ENCODE measurements at places on chromosomes 3 and 15.

DNA sequence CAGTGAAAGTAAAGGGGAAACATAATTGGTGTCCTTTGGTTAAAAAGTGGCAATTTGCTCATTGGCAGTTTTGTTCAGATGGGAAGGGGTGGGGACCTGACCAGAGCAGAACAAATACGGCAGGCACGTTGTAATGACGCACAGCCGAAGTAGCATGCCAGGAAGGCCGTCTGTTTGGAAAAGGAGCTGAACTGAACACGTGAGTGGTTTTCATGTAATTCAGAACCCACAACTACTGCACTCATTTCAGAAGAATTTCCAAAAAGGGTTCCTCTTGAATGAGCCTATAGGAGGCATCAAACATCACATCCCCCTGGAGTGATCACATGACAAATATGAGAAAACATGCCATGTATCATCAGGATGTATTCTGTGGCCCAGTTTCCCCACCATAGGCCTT, 42.9 kb upstream of the LMCD1 start:
- DNase-seq: no peak

- no peak for DNase-seq
These were observed 34.3 kb downstream of the IRAK2 start for GRCh38 chr3:10198761-10199649.

DNA sequence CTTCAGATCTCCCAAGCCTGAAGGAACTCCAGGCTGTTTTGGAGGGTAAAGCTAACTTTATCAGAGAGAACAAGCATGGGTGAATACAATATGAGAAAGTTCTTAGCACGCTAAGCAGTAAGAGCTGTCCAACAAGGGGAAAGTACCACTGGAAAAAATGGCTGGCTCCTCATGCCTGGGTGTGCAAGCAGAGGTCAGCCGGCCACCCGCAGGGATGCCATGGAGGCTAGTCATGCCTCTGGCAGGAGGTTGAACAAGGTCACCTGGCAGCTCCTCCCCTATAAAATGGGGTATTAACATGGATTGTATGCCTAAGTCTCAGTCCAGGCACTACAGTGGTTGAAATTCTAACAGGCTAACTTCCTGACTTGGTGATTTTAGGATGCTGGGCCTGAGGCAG, 75.4 kb upstream of the SLC6A1 start:
- no peak for DNase-seq

DNA sequence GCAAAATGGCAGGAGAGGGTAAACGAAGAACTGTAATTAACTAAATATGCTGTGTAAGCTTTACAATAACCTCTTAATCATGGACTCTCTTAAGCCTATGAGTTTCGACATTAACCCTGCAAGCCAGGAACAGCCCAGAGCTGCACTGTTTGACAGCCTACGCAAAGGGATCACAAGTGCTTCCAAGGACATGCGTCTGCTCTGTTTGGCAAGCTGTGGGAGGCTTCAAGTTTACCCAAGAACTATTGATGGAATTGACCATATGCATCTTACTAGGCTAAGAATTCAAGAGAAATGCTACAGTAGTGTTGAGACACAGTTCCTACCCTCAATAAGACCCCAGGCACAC, 66.0 kb downstream of the PDZRN3 start:
- no peak for DNase-seq

- DNase-seq: no peak
These were observed 73.8 kb downstream of the SYNPR start for GRCh38 chr3:63352008-63352279.

DNA sequence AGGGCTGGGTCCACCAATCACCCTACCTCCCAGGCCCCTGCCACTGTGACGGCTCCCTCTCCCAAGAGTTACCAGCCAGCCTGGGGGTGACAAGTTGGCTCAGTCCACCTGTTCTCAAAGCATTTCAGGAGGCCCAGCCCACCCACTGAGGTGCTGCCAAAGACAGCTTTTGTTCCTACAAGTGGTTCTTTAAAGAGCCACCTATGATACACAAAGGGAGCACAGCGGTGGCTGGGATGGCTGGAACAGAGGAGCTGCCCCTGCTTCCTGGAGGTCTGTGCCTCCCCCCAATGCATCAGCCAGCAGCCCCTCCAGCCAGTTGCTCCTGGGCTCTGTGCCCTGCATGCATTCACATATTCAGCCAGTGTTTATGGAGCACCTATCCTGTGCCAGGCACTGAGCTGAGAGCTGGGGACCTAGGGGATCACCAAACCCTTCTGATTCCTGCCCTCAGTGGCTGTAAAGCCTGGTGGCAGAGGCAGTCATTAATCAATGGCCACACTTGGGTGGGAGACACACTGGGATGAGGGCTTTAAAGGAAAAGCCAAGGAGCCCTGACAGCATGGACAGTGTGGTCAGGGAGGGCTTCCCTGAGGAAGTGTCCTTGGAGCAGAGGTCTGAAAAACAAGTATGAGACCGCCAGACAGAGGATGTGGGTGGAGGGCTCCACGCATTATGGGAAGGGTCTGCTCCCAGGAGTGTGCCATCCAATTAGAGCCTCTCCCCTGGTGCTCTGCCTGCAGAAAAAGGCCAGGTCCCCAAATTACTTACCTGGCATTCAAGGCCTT, 107.1 kb upstream of the LINGO1 start:
- peak; percentile 75 for DNase-seq

DNA sequence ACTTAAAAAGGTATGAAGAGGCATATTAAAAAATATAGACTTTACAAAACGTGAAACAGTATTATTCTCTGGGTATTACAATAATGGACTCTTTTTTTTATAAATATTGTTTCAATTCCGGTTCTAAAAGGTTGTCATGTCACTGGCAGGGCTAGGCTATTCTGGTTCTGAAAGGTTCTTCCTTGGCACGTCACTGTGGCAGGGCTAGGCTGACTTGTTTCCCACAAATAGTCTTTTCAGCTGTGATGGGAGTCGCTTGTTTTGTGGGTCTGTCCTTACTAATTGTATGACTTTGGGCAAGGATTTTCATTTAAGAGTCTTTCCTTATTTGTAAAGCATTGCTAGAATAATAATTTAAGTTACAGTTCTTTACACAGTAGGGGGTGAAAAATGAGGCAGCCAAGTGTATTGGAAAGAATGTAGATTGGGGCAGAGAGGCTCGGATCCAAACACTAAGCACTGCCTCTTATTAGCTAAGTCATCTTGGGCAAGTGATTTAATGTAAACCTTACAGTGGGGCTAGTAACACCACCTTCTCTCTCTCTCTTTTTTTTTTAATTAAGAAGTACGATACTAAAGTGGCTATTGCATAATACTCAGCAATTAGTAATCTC, 12.4 kb upstream of the MELTF start:
- no peak for DNase-seq

DNA sequence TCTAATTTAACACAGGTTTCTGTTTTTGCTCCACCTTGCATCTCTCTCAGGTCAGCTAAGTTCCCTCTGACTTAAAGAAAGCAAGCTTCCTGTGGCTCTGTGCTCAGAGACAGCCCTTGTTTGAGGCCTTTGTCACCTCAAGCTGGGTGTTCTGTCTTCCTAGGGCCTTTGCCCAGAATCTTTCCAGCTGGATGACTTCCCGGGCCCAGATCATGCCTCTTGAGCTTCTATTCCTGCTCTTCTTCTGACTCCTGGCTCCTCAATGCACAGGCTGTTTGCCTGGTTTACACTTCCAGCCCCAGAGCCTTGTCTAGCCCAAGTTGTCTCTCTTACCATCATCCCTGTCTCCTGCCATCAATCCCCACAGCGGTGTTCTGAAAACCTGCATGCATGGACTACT, 300.6 kb downstream of the VPS13C start:
- no peak for DNase-seq

- no peak for DNase-seq
These were observed 84.0 kb downstream of the RSL24D1 start for GRCh38 chr15:55112706-55113105.

- no peak for DNase-seq
These were observed 83.5 kb upstream of the PRR20G start for GRCh38 chr3:127371334-127371733.

GRCh38 chr3:61908382-61908781, 347.0 kb downstream of the PTPRG start:
- DNase-seq: no peak

GRCh38 chr15:63238796-63239195, 38.6 kb upstream of the APH1B start:
- DNase-seq: no peak

DNA sequence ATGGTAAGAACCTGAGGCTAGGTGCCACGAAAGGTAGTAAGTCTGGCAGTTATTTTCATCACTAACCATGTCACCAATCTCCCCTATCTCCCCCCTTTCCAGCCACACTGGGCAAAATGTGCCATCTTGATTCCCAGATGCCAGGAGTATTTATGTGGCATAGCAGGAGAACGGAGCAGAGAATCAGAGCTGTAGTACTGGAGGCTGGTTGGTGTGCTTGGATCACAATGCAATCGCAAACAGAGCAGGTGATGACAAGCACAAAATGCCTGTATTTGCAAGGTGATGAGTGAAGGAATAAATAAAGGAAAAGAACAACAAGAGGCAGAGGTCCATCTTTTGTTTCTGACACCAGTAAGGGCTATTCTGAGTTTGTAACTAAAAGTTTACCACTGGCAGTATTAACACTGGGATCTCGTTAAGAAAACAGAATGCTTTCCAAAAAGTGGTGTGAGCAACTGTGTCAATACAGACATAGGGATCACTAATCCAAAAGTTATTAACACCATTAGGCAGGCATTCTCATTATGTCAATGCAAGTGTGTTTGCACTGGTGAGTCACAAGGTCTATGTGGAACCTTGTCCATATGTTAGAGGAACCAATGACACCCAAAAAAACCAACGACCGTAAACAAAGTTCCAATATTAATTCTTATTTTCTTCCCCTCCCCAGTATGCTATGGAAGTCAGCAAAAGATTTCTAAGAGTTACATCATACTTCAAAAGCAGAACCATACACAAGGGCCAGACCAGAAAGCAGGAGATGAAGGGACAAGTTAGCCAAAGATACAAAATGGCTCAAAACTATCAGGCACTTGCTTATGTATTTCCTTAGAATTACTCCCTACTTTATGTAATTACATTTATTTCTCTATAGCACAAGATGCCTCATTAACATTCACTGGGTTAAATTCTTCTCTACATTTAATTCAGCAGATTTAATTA, 556.6 kb downstream of the FOXP1 start:
- no peak for DNase-seq

GRCh38 chr15:65919353-65919752, 50.1 kb downstream of the RAB11A start:
- DNase-seq: no peak

- DNase-seq: no peak
These were observed 56.8 kb downstream of the NOX5 start for GRCh38 chr15:69071260-69071659.

GRCh38 chr15:63402498-63403253, 21.0 kb upstream of the CA12 start:
- no peak for DNase-seq

Data from NCI-H1105 (cell line).